ENCODE measurements at places on chromosomes 3 and 15.
A peak's percentile ranks its signal among the peaks of the same experiment; 100 is the strongest.

DNA sequence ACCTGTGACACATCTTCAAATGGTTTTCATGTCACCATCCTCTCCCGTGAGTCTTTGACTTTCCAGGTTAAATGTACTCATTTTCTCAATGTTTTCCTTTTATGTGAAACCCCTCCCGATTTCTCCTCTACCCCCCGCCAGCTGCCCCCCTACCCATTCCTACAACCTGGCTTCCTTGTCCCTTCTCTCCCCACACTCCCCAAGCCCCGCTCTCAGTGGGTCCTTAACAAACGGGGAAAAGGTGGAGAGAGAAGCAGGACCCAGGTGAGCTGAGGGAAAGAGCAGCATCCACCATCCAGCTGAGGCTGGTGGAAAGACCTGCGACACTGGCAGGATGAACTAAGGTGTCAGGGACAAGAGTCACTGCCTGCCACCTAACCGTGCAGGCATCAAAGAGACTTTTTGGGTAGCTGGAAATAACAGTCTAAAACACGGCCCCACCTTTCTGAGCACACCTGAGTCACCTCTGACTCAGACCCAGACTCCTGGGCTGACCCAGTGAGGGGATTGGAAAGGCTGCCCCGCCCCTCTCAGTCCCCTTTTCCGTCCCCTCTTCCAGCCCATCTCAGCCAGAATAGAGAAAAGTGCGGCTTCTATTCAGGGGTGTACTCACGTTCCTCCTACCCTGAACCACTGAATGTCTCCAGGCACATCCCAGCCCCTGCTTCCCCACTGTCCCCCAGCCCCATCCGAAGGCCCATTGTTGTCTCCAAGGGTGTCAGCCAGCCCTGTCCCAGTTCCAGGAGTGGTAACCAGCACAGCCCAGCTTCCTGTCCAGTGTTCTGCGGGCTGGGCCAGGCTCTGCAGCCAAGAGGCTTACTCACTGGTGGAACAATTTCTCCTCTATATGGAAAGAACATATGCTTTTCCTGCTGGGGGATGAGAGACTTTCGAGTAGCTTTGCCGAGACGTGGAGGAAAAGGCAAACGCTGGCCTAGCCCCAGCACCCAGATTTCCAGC is 20.4 kb downstream of the ISG20 start:
- DNase-seq = peak; percentile 55

GRCh38 chr15:79083154-79083553 is 7.4 kb downstream of the RASGRF1 start:
- DNase-seq = no peak

- DNase-seq = no peak
Measured at GRCh38 chr3:141122455-141123030, 71.4 kb downstream of the SPSB4 start.

GRCh38 chr3:177977381-177978158 is 558.7 kb upstream of the KCNMB2 start:
- DNase-seq = peak; percentile 80

- peak; percentile 43 for DNase-seq
Measured at GRCh38 chr15:39180030-39180429, 400.8 kb upstream of the THBS1 start.

DNA sequence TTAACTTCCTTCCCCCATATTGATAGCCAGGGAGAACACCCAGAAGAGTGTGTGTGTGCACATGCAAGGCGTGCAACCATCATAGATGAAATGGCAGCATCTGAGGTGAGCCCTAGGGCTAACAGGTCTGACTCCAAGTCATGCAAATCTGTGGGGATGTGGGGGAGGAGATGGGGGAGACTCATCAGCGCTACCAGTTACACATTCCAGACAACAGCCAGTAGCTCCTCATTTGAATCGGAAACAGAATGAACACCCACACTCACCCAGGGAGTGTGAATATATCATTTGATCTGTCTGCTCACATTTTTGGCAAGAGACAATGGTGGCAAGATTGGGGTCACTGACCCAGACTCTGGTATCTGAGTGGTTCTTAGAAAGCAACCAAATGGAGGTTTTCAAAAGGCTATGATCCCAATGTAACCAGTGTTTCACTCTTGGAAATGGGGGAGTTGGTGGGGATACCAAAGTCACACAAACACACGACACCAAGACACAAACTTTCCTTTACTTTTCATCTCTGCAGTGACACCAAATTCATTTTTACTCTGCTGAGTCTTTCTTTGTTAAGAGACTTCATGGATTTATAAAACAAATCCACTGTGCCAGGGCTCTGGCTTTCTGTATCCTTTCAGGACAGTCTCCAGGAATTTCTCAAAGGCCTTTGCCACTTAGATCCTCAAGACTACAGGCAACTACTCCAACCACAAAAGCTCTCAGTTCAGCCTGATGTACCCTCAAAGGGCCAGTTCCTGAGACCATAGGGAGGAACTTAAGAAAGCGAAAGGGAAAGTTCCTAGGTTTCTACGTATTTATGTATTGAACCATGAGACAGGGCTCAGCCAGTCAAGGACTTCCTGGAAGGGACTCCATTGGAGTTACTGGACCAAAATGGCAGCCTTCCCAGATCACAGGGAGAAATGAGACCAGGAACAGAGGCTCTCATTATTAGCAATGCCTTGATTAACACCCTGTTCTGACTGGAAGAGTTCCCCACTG is 2.2 kb downstream of the CDCP1 start:
- no peak for DNase-seq

- no peak for DNase-seq
Measured at GRCh38 chr15:40843261-40843884, 475 bp upstream of the SPINT1 start.

DNA sequence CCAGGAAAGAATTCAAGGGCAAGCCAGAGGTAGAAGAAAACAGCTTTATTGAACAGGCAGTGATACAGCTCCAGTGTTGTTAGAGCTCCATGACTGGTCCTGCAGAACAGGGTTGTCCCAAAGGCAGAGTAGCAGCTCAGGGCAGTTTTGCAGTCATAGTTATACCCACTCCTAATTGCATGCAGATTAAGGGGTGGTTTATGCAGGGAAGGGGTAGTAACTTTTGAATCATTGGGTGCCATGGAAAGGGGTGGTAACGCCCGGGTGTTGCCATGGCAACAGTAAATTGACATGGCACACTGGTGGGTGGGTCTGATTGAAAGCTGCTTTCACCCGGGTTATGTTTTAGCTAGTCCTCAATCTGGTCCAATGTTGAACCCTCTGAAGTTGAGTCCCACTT is 9.7 kb upstream of the RAB6B start:
- DNase-seq = no peak

DNA sequence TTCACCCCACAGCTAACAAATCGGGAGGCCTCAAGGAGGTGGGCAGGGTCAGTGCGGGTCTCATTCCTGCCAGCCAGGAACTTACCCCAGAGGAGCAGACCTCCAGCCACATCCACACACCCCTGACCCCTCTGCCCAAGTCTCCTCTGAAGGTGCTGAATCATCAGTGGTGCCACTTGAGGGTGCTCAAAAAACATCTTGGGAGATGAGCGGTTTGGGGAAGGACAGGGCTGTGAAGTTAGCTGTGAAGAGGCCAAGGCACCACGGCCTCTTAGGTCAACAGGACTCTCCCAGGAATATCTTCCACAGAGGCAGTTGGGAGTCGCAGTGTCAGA is 1.2 kb downstream of the DAPK2 start:
- no peak for DNase-seq

Data from adipocyte (in vitro differentiated cells).